ENCODE measurements at places on chromosomes 5 and 9.

DNA sequence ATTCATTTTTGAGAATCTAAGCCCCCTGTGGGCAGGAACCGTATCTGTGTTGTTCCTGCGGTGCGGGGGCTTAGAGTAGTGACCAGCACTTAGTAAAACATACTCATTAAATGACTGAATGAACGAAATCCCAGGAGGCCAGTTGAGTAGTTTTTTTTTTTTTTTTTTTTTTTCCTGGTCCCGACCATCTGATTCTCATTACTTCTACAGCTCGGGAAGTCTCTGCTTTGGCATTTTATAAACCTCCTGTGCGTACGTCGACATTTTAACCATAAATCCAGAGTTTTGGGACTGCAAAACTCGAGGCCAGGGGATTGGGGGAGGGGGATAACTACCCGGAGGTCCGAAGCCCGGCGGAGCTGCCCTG lies 31.5 kb upstream of the SPRY4 start:
- no peak for DNase-seq

DNA sequence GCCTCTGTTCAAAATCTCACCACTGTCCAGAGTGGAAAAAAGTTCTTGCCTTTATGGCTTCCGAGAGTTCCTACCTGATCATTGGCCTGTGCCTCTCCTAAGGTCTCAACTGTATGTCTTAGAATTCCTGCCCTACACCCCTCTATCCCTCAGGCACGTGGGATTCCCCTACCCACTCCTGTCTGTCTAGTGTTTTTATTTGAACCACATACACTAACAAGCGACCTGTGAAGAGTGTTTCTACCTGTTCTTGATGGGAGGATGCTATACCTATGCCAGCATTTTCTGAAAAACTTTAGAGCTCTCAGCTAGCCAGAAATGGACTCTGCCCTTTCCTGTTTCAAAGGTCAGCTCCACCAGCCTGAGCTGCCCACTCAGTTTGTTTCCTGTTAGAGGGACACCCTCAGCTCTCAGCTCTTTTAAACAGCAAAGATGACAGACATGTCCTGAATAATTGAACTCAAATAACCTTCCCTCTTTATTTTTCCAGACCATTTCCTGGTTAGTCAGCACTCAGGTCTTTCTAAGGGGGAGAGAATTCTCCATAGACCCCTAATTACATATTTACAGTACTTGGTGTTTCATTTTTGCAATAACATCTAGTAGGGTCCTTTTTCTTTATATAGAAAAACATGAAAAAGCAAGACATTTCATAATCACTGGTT lies 214.8 kb downstream of the AOPEP start:
- DNase-seq = no peak

DNA sequence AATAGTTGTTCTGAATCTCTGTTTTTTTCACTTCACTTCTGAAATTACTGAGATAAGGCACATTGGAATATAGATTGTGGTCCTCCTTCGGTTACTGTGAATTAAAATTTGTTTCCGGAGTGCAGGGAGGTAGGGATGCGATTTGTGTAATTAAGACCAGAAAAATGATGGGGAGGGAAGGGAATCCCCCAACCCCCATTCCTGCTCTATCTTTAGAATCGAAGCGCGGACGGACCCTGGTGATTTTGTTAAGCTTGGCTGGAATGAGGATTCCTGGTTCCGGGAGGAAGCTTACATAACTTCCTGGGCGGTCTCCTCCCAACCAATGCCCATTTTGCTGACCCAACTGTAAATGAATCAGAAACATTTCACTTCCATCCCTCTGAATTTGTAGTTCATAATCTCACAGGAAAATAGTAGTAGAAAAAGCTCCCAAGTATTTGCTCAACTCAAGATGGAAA lies 220.1 kb upstream of the MSX2 start:
- DNase-seq = no peak

GRCh38 chr5:112929336-112930081 lies 7.5 kb upstream of the REEP5 start:
- no peak for DNase-seq

- DNase-seq = no peak
These were observed 175.7 kb upstream of the SMIM23 start for GRCh38 chr5:171609806-171610452.

GRCh38 chr5:11289208-11289607 lies 528.2 kb upstream of the DAP start:
- DNase-seq = no peak

DNA sequence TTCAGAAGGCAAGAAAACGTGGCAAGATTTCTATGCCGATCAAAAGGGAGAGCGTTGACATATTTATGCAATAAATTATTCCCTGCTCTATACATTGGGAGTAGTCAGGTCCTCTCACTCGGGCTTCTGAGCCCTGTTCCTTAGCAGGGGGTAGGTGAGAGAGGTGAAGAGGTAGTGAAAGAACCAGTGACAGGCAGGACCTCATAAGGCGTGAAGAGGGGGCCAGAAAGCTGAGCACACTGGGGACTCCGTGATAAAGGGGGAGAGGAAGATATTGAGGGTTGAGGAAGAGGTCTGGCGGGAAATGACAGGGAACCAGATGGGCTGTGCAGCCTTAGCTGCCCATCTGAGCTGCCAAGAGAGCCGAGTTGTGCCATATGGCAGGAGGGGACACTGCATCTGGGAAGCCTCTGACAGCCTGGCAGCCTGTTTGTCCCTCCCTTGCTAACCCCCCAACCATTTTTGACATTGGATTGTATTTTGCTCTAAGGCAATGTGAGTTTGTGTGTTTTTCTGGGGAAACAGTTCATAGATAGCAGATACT lies 782 bp upstream of the CDC20B start:
- no peak for DNase-seq

GRCh38 chr5:36641431-36641830 lies 35.0 kb downstream of the SLC1A3 start:
- DNase-seq = no peak

DNA sequence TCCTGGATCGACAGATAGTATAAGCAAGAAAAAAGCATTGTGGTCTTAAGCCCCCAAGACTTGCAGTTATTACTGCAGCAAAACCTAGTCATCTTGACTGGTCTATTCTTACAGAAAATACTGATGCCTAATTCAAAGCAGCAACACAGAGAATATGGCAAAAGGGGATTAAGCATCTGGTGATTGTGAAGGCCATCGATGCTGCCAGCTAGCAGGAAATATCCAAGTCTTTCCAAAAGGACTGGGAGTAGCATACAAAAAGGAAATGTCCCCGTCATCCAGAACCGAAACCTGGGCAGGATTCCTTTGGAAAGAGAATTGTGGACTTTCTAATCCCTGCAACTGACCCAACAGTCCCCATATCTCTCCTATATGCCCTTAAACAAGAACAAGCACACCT lies 132.2 kb downstream of the SLF1 start:
- no peak for DNase-seq

DNA sequence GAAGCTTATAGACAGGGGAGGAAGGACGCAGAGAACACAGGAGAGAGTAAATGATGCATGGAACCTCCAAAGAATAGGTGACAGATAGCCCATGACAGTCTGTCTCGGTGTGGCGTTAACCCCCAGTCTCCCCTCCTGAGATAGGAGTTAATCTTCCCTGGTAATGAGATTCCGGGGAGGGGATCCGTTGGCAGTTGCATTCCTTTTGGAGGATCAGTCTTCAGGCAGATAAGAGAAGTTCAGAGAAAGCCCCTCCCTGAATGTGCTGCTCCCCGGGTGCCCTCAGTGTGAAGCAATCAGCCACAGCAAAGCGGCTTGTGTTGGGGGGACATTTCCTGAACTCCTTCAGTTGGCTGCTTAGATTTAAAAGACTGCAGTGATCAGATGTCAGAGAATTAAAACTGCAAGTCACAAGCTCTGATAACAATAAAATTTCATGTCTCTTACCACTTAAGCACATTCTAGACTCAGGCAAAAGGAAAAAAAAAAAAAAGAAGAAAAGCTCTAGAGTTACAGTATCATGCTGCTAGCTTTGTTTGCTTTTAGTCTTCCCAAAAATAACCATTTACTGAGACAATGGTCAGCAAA lies 121.1 kb downstream of the EGFLAM start:
- DNase-seq = no peak
